Glutamatergic neuron (in vitro differentiated cells): ENCODE measurements at places on chromosomes 4 and X. TPM values are rescaled to one million over a fixed set of nuclear protein-coding genes. Genes with fewer than 3 reads are reported as not detected.

- no peak overlapping the region for H3K27ac ChIP-seq
- no peak overlapping the region for H3K4me3 ChIP-seq
- no peaks in the 10 kb centered on the region for H3K27me3 ChIP-seq
- peaks cover 27% of the 10 kb centered on the region for H3K36me3 ChIP-seq
- DNase-seq, result no peak
Observed at GRCh38 chr4:83961575-83961974, 425.7 kb downstream of the GPAT3 start.

- peaks cover 4% of the 10 kb centered on the region for H3K27me3 ChIP-seq
- H3K4me3 ChIP-seq, result no peak overlapping the region
- peaks cover 23% of the 10 kb centered on the region for H3K4me1 ChIP-seq
- DNase-seq, result peak; percentile 22
Observed at GRCh38 chr4:182179105-182179504, 64.1 kb upstream of the TENM3 start.

Gene CT45A5
- total RNA-seq, result not detected

DNA sequence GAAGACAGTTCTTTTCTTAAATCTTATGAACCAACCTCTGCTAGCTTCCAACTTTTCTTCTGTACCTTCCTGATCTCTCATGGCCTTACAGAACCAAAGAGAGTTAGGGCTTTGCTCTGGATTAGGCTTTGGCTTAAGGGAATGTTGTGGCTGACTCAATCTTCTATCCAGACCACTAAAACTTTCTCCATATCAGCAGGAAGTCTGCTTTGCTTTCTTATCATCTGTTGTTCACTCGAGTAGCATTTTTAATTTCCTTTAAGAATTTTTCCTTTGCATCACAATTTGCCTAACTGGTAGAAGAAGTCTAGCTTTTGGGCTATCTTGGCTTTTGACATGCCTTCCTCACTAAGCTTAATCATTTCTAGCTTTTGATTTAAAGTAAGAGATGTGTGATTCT lies 167.0 kb downstream of the TBCK start:
- H3K27ac ChIP-seq, result no peak overlapping the region
- no peaks in the 10 kb centered on the region for H3K4me1 ChIP-seq
- H3K4me3 ChIP-seq, result no peak overlapping the region
- H3K36me3 ChIP-seq, result peaks cover 16% of the 10 kb centered on the region

GRCh38 chrX:144295921-144296320 lies 412.1 kb downstream of the UBE2NL start:
- no peaks in the 10 kb centered on the region for H3K27me3 ChIP-seq
- no peak overlapping the region for H3K27ac ChIP-seq
- no peak overlapping the region for H3K4me3 ChIP-seq
- H3K4me1 ChIP-seq, result no peaks in the 10 kb centered on the region

GRCh38 chr4:123031664-123032063 lies 109.3 kb upstream of the NUDT6 start:
- H3K4me3 ChIP-seq, result no peak overlapping the region
- H3K4me1 ChIP-seq, result no peaks in the 10 kb centered on the region
- peaks cover 4% of the 10 kb centered on the region for H3K27me3 ChIP-seq
- no peak for DNase-seq
- H3K27ac ChIP-seq, result no peak overlapping the region

Gene NUDT11
- total RNA-seq, result 35.0 TPM

DNA sequence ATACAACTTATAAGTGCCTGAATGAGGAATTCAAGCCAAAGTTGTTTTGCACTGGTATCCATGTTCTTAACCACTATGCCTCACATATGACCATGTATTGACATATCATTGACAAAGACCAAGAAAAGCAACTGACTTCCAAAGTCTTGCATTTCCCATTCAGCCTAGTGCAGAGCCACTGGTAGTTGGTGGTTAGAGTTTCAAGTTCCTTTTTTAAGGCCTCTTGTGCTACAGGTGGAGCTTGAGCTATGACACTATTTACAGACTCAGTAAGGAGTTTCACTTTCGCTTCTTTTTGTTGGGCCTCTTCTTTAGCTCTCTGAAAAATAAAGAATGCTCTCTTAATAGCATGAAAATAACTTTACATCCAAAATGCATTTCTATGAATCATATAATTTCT lies 763.0 kb downstream of the DMD start:
- H3K27me3 ChIP-seq, result no peaks in the 10 kb centered on the region
- H3K4me3 ChIP-seq, result no peak overlapping the region
- H3K4me1 ChIP-seq, result no peaks in the 10 kb centered on the region
- DNase-seq, result no peak
- H3K27ac ChIP-seq, result no peak overlapping the region
- no peaks in the 10 kb centered on the region for H3K36me3 ChIP-seq

DNA sequence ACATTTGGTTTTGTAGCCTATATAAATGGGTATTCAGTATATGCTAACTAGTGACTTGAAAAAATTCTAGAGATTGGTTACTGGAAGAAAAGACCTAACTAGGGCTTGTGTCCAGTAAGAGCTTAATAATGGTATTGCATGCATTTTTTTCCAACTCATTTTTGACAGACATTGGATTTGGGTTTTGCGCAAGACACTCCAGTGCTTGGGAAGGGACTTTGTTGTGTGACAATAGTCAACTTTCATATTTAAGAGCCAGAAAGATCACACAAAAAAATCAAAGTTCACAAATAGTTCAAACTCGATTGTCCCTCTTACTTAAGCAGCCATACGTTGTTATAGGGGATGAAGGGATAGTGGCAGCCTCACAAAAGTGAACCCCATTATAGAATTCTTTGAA lies 1.2 kb upstream of the HSD17B11 start:
- H3K4me1 ChIP-seq, result peaks cover 3% of the 10 kb centered on the region
- H3K4me3 ChIP-seq, result no peak overlapping the region
- DNase-seq, result no peak
- H3K27ac ChIP-seq, result no peak overlapping the region

DNA sequence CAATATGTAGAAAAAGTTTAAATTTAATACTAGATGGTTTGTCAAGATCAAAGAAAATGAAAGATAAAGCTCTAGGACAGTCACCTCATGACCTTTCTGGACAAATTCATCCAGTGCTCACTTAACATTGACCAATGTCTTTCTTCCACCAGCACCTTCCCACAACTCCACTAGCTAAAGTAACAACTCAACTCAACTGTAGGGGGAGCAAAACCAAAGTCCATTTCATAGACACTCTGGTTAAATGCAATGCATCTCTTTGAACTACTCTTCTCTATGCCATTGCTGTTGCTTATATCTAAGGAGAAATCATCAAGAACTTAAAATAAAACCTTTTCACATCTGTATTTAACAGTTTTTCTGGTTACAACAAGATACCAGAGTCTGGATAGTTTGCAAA lies 25.1 kb downstream of the UGT2B4 start:
- no peaks in the 10 kb centered on the region for H3K36me3 ChIP-seq
- H3K4me3 ChIP-seq, result no peak overlapping the region
- DNase-seq, result no peak
- H3K4me1 ChIP-seq, result no peaks in the 10 kb centered on the region
- no peak overlapping the region for H3K27ac ChIP-seq

- no peaks in the 10 kb centered on the region for H3K36me3 ChIP-seq
- H3K4me3 ChIP-seq, result peak within 1 kb of the TSS; percentile 96
- peaks cover 5% of the 10 kb centered on the region for H3K27me3 ChIP-seq
- peak within 1 kb of the TSS; percentile 96 for H3K27ac ChIP-seq
- DNase-seq, result peak; percentile 78
Observed at GRCh38 chr4:87390891-87391575, at the start of gene HSD17B11. HSD17B11 (minus strand) TSS chr4:87391188; CDS start chr4:87391070, 118 bp downstream.

GRCh38 chr4:39931441-39931901 lies 46.2 kb downstream of the PDS5A start:
- no peak overlapping the region for H3K27ac ChIP-seq
- H3K27me3 ChIP-seq, result peaks cover 4% of the 10 kb centered on the region
- H3K4me3 ChIP-seq, result no peak overlapping the region
- no peaks in the 10 kb centered on the region for H3K36me3 ChIP-seq
- no peak for DNase-seq

DNA sequence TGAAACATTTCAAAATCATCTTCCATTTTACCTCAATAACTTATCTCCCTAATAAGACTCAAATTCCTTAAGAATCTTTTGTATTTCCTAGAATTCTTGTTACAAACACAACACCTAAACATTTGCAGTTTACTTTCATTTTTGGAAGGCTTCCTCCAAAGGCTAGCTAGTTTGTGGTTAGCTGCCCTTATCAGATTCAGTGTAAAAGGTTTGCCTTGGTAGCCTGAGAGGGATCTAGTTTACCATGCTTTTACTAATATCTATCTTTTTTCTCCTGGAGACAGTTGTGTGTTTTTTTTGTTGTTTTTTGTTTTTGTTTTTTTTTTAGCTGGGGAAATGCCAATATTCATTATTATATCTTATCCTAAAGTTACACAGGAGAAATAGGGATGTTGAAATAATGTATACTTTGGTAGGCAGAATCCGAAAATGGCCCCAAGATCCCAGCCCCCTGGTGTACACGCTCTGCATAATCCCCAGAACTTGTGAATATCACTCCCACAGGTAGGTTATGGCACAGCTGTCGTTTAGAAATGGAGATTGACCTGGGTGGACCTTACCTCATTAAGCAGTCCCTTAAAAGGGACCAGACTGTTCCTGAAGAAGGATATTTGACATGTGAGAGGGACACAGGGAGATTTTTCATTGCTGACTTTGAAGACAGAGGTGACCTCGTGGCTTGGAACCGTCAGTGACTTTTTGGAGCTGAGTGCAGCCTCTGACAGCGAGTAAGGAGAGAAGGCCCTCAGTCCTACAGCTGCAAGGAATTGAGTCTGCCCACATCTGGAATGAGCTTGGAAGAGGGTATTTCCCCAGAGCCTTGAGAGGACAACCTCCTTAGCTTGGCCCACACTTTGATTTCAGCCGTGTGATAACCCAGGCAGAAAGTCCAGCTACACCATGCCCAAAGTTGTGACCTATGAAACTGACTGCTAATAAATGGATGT lies 33.4 kb downstream of the SEPTIN11 start:
- H3K27ac ChIP-seq, result no peak overlapping the region
- no peaks in the 10 kb centered on the region for H3K36me3 ChIP-seq
- peaks cover 79% of the 10 kb centered on the region for H3K4me1 ChIP-seq
- H3K27me3 ChIP-seq, result peaks cover 3% of the 10 kb centered on the region
- no peak for DNase-seq

GRCh38 chrX:102744307-102744706 lies 23.8 kb downstream of the GPRASP3 start:
- H3K27ac ChIP-seq, result no peak overlapping the region
- no peaks in the 10 kb centered on the region for H3K27me3 ChIP-seq
- no peak for DNase-seq
- H3K4me1 ChIP-seq, result peaks cover 5% of the 10 kb centered on the region

- no peak overlapping the region for H3K27ac ChIP-seq
- no peak for DNase-seq
- H3K36me3 ChIP-seq, result no peaks in the 10 kb centered on the region
- no peaks in the 10 kb centered on the region for H3K4me1 ChIP-seq
Observed at GRCh38 chrX:19283597-19284339, 60.0 kb upstream of the PDHA1 start.

- H3K4me1 ChIP-seq, result peaks cover 3% of the 10 kb centered on the region
- no peaks in the 10 kb centered on the region for H3K27me3 ChIP-seq
- peak overlapping the region; percentile 90 for H3K27ac ChIP-seq
- peak overlapping the region; percentile 90 for H3K4me3 ChIP-seq
Observed at GRCh38 chrX:48676893-48677270, 6.7 kb upstream of the WAS start.

DNA sequence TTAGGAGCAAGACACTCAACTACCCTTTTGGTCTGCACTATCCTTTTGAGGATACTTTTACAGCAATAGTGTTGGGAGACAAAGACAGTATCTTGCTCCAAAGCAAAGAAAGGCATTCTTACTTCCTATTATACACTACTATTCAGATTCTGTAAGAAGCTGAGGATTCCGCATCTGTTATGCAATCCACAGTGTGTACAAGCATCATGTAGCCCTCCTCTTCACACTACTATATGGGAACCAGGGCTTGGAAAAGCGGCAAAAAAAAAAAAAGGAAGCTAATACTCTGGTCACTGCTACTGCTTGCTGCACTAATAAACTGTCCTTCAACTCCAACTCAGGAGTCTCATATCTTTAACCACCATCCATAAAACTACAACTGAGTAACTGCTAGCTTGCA lies 59.1 kb downstream of the FBXW7 start:
- peaks cover 1% of the 10 kb centered on the region for H3K27me3 ChIP-seq
- H3K36me3 ChIP-seq, result no peaks in the 10 kb centered on the region
- no peak overlapping the region for H3K27ac ChIP-seq

Gene ABRAXAS1
- total RNA-seq, result 16.0 TPM

GRCh38 chrX:30906726-30907125 lies 17.7 kb upstream of the TAB3 start:
- H3K4me3 ChIP-seq, result no peak overlapping the region
- H3K27me3 ChIP-seq, result peaks cover 2% of the 10 kb centered on the region
- no peaks in the 10 kb centered on the region for H3K4me1 ChIP-seq
- H3K27ac ChIP-seq, result no peak overlapping the region
